NCI-H187 treated with DMSO at 0.1 percent for 48 hours (cell line): ENCODE measurements at places on chromosomes 4 and X.

DNA sequence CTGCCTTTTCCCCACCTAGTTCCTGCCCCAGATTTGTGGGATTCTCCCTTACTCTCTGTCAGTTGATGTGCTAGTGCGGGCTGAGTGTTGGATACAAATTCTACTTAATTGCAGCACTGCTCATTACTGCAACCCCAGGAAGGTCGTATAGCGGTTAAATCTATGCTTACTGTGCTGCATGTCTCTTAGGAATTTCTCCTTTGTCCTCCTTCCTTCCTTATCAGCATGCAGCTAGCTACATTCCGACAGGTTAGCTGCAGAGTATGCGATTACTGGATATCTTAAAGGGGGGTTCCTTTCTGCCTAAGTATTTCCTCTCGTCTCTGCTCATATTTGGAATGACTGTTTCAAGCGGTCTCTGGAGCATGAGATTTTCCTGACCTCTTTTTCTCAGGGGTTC lies 662.8 kb downstream of the TLL1 start:
- DNase-seq = no peak

- no peak for DNase-seq
These were observed 1.3 kb upstream of the HAND2 start for GRCh38 chr4:173531086-173531965.

- no peak for DNase-seq
These were observed 84.4 kb upstream of the FAT1 start for GRCh38 chr4:186807808-186808629.

DNA sequence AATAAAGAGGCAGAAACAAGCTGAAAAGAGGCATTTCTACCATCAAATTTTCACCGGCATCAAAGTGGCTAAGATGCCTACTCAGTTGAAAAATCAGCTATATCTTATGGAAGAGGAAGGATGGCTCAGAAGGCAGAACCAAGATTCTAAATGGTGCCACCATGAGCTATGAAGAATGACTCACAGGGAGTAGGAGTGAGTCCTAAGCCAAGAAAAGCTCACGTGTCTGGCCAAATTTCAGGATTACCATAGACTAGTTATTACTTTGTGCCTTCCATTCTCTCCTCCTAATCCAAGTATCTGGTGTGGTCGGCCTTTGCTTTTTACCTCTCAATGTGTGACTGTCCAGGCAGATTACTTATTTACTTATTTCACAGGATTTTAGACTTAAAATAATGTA lies 54.8 kb downstream of the BMP3 start:
- no peak for DNase-seq

GRCh38 chrX:129529685-129530281 lies 6.5 kb upstream of the SMARCA1 start:
- DNase-seq = no peak

DNA sequence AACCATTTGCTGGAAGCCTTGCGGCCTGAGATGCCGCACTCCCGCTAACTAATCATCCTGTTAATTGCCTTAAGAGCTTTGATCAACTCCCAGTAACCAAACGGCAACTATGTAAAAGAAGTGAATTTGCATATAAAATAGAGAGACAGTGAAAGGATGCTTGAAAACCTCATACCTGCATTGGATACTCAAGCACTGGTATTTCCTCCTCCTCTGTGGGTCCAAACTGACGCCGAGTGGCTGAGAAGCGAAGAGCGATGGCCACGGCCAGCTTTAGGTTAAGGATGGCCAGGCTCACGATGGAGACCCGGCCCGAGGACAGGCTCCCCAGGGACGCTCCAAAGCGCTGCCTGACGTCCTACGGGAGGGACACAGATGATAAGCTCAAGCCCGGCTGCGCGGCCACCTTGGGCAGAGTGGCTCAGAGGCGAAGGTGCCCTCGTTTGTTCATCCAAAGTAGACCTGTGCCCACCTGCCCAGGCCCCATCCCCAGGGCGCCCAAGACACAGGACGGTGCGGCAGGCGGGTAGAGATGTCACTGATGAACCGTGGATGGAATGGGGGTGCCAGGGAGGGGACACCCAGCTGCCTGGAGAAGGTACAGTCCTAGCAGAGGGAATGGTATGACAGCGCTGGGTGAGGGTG lies 43.6 kb downstream of the ACOX3 start:
- DNase-seq = no peak

DNA sequence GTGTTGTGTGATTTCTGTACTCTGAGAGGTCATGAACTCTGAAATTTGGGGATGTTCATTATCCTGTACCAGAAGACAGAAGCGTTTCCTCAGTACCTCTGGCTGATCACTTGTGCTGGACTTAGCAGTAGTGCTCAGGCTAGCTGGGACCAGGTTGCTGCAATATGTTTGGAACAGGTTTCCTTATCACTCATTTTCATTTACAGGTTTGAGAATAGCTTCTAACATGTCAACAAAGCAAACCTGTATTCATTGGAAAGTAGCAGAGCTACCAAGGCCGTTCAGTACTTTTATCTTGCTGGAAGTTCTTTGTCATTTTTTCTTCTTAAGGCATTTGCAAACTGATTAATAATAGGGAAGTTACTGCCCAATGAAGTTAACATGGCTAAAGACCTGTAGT lies 242.9 kb upstream of the ANKRD50 start:
- no peak for DNase-seq

DNA sequence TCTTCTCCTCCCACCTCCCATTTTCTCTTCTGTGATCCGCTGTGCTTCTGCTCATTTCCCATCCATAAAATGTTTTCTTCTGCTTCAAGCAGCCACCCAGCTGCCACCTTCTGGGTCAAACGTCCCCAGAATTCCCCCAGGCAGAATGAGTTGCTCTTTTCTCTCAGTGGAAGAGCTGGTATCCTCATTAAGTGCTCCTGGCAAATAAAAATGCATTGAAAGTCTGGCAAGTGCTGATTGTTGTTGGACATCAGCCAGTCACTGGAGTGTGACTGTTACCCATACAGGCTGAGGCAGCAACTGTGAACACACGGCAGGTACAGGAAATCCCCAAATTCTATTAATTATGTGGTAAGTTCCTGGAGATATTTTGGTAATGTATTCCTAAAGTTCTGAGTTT lies 52.6 kb downstream of the LIMCH1 start:
- DNase-seq = no peak

DNA sequence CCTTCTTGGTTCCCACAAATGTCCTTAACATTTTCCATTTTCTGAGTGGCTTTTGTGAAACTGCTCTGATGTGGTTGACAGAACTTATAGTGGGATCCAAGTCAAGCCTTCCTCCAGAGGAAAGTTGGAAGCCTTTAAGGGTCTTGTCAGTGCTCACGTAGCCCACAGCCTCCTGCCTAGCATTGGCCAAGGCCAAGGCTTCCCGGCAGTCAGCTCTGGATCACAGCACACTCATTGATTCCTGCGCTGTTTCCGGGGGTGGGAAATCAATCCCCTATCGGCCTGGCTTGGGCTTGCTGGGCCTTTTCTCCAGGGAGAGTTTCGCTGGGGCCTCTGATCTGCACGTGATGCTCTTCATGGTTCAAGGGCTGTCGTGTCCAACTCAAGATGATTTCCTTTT lies 76.1 kb downstream of the SLC9A6 start:
- no peak for DNase-seq

DNA sequence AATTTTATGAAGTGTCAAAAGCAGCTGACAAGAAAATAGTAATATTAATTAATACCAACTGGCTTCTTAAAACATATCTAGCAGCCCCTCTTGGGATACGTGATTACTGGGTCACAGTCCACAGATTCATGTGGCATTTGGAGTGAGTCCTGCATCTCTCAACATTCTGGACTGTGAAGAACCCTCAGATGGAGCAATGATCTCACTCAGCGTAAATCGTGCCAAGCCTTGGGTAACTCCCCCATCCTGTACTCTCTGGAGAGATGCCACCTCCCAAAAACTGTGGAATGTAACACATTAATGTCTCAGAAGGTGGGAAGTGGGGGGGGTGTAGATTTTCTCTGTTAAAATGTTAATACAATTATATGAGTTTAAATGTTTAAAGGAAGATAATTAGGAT lies 118.2 kb upstream of the IQCM start:
- no peak for DNase-seq

GRCh38 chrX:72714478-72714916 lies 391 bp upstream of the PHKA1 start:
- no peak for DNase-seq

DNA sequence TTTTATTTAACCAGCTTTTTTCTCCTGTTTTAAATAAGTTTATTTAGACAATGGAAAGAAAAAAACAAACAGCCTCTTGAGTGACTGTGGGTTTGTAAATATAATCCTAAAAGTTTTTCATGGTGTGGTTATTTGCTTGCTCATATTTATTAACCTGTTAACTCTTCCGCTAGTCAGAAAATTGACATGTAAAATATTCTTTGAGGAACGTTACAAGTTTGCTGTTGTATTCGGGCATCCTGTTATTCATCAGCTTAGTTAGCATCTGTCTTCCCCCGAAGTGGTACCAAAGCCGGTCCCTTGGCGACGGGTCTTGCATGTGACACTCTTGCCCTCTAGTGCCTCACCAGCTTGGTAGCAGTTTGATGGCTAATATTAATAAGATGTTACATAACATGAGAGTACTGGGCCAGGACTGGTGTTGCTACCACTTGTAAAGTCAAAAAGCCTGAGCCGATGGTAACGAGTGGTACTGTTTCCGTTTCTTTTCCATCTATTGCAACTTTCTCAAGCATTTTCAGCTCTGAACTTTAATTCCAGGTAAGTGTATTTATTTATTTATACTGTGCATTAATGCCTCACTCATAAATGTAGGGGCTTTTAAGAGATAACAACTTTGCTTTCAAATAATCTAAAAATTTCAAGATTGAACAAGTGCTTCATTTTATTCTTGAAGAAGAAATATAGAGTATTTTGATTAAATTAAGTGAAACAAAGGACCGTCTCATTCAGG lies at the start of gene NDST3:
Gene NDST3, plus strand, starts transcription at position 434 of the 733 bp plus-strand sequence. CDS start 19,425 bp downstream, outside the sequence.
- DNase-seq = no peak

- no peak for DNase-seq
These were observed 246.5 kb upstream of the HS3ST1 start for GRCh38 chr4:11675051-11675800.

DNA sequence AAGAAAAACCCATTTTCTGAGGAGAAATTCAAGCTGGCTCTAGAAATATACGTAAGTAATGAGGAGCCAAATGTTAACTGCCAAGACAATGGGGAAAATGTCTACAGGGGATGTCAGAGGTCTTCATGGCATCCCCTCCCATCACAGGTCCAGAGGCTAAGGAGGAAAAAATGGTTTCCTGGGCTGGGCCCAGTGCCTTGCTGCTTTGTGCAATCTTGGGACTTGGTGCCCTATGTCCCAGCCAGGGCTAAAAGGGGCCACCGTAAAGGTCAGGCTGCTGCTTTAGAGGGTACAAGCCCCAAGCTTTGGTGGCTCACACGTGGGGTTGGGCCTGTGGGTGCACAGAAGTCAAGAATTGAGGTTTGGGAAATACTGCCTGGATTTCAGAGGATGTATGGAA lies 17.2 kb upstream of the IGFBP7 start:
- DNase-seq = no peak

GRCh38 chrX:138519296-138519695 lies 192.2 kb downstream of the FGF13 start:
- no peak for DNase-seq

DNA sequence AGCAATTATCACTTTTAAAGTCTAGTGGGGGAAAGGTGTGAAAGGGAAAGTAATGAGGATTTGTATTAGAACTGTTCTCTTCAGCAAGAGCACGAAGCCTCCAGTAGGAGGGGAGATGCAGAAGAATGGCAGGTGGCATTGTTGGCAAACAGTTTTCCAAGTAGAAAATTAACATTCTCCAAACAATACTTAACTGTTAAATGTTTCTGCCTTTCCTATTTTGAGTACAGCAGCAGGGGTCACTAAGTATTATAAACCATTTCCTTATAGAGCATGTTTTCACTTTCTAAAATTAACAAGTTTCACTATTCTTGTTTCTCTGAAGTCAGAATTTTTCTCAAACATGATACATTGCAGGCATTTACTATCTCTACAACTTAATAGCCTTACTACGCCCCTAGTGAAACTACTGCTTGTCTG lies 58.7 kb downstream of the LEF1 start:
- no peak for DNase-seq
